Activated effector memory CD4-positive, alpha-beta T cell treated with anti-CD3 and anti-CD28 coated beads, Interleukin-2, amount 50 U/mL, for 16 hours (primary cell): ENCODE measurements at places on chromosomes 2 and 18.

GRCh38 chr2:74944987-74945787 is 13.3 kb upstream of the POLE4 start:
- DNase-seq, result no peak

DNA sequence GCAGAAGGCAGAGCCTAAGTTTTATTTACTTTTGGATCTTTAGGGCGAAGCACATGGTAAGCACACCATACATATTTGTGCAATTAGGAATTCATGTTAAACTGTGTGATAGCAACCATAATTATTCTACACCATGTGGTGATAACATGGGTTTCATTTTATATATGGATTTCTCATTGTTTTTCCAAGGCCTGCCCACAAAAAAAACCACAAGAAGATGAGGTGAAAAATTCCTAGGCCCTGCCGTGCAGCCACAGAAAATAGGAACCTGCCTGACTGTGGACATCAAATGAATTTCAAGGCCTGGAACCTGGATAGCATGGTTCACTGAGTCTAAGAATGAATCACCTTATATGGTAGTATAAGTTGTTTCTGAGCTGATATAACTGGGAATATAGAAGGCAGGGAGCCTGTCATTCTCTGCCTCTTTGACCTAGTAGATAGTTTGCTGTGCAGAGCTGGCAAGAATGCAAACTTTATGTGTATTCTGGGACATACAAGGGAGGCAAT is 22.4 kb upstream of the SSB start:
- DNase-seq, result no peak

DNA sequence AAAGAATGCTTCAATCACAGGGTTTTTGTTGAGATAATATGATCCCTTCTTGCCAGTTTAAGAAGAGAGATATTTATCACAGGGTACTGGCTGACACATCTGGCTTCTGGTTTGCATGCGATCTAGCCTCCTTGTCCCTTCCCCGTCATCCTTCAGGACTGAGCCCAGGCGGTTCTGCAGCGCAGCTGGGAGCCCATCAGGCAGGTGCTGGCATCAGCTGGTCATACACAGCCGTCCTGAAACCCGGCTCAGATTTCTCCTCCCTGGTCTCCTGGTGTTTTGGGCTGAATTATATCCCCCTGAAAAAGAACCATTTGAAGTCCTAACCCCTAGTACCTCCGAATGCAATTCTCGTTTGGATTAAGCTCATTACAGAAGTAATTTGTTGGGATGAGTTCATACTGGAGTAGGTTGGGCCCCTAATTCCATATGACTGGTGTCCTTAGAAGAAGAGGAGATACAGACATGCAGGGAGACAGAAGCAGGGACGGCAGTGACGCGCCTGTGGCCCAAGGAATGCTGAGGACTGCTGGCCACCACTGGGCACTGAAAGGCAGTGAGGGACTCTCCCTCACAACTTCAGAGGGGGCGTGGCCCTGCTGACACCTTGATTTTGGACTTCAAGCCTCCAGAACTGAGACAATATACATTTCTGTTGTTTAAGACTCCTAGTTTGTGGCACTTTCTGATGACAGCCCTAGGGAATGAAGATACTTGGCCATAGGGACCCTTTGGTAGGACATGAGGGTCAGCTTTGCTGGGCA is 83.9 kb upstream of the ODC1 start:
- DNase-seq, result peak; percentile 36

DNA sequence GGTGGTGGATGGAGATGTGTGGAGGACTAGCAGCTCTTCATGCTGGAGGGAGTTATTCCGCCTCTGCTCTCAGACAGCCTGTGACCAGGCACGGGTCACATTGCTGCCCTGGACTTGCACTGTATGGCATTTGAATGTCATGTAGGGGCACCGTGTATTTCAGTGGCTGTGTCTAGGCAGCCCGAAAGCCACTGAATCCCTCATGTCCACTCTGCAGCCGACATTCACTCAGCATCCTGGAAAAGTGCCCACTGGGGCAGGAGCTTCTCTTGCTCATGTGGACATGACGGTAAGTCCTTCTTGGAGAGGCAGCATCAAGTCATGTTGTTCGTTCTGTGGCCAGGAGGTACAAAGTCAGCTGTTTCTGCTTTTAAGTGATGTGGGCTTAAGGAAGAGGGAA is 127.9 kb downstream of the SH3RF3 start:
- peak; percentile 6 for DNase-seq

DNA sequence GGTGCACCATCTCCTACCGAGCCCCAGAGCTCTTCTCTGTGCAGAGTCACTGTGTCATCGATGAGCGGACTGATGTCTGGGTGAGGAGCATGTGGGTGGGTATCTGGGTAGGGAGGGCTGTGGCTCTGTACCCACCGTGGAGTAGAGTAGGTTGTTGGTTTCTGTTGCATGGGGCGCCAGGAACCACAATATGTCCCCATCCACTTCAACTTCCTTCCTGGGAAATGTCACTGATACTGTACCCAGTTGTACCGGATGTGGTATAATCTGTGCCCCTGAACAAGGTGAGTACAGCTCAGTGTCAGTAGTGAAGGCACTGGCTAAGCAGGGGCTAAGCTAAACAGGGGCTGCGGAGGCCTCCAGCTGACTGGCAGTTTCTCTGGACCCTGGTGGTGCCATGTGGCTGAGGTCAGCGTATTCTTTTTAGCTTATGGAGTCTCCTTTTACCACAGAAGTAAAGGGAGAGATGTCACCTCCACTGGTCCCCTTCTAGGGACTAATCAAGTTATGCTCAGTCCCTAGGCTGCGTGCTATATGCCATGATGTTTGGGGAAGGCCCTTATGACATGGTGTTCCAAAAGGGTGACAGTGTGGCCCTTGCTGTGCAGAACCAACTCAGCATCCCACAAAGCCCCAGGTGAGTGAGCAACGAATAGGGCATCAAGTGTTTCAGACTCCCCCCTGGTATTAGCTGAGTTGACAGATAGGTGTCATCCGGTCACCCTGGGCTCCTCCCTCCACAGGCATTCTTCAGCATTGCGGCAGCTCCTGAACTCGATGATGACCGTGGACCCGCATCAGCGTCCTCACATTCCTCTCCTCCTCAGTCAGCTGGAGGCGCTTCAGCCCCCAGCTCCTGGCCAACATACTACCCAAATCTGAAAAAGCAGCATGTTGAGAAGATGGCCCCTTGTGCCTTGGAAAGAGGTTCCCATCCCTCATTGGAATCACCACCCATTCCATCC is 2.7 kb downstream of the STK16 start:
- DNase-seq, result peak; percentile 86

GRCh38 chr18:74402806-74403433 is 54.2 kb downstream of the DIPK1C start:
- peak; percentile 56 for DNase-seq

GRCh38 chr2:115782286-115782685 is 1339.8 kb downstream of the DPP10 start:
- no peak for DNase-seq

GRCh38 chr2:230124235-230124634 is 55.5 kb upstream of the SLC16A14 start:
- DNase-seq, result no peak

DNA sequence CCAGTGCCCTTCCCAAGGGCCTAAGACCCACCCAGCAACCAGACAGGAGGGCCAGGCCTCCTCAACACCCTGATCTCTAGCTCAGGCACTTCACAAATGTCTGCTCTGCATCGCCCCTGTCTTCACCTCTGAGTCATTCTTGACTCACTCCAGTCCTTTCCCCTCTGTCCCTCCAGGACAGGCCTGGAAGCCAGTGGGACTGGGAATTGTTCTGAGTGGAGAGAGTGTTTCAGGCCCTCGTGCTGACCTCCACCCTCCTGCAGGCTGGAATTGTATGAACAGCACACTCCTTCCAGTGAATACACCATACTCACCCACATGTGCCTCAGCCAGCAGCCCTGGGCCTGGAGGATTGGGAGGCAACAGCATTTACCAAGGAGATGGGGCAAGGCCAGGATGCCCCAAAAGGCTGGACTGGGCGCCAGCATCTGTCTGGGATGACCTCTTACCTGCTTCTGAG is 304.2 kb downstream of the CYP26B1 start:
- no peak for DNase-seq

DNA sequence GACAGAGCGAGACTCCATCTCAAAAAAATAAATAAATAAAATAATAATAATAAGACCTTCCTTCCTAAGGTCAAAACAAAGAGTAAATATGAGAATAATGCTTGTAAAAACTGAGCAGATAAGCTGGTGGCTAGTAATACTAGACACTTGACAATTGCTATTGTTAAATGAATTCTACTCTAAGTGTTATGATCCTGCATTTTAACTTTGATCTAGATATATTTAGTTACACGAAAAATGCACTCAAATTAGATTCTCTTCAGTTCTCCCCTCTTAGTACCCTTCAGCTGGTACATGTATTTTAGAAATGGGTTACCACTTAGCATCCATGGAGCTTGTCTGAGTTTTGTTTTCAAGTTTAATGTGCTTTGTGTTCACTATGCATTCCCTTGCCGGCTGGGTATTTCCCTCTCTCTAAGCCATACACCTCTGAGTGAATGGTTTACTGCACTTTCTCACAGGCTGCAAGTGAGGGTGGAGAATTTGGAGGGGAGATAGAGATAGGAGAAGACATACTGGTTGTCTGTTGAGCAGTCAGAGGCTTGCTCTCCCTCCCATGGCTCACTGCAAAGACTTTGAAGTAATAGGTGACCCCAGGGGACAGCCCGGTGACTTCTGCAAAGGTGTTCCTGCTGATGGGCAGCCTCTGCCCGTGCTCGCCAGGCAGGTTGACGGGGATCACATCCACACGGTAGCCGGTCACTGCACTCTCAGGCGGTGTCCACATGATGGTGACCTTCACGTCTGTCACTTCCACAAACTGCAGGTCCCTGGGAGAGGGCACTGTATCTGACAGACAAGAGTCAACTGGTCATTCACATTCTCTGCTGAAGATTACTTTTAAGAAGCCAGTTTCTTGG is 29.9 kb downstream of the FN1 start:
- DNase-seq, result no peak

DNA sequence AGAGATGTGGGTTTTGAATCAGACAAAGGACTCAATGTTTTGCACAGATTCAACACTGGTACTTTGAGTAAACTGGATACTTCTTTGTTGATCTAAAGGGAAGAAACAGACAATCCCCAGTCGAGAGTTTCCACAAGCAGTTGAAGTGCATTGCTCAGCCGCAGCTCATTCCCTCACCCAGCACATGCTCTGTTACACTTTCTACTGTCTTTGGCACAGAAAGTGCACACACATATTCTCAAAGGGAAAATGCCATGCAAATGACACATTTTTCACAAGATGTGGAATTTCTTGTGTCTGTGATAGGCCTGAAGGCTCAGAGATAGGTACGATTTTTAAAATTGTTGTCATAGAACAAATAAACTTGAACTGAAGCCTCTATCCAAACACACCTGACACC is 258.9 kb upstream of the TRIB2 start:
- no peak for DNase-seq

DNA sequence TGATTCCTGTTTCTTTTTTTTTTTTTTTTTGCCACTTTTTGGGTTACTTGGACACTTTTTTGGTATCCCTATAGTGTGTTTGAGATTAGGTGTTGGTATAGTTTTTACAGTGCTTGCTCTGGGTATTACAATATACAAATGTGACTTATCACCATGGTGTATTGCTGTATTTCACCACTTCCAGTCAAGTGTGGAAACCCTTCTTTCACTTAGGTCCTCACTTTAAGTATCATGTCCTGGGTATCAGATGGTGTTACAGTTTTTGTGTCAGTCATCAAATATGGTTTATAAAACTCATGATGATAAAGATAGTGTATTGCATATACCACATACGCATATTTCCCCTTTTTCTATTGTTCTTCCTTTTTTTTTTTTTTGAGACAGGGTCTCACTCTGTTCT is 1.8 kb downstream of the ATP9B start:
- DNase-seq, result no peak

DNA sequence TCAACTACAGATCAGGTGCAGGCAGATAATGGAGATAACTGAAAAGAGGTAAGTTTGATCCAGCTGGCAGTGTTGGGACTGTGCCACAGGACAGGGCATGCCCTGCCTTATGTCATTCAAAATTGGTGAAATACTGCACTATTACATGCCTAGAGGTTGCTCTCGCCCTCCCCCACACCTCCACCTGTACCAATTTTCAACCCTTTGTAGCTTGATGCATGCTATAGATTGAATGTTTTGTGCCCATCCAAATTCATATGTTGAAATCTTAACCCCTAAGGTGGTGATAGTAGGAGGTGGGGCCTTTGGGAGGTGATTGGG is 72.1 kb upstream of the LYPD6B start:
- DNase-seq, result no peak
